ENCODE measurements at places on chromosomes 6 and 20.

DNA sequence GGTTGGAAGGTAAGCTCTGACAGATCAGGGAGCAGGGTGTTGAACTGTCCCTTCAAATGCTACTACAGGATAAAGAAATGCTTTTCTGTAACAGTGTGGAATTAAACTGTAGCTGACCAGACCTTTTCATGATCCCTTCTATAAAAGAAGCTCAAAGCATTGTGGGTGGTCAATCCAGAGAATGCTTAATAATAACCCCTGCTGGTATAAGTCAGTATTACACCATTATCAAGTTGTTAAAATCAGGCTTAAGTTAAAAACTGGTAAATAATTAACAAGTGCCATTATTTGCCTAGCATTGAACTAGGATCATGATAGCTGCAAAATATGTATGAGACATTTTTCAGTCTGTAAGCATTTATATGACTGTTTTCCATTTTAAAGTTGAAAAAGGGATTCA is 468.9 kb downstream of the PKHD1 start:
- peak; percentile 1 for DNase-seq

- no peak for DNase-seq
Observed at GRCh38 chr6:145733810-145734209, 1.5 kb downstream of the EPM2A start.

DNA sequence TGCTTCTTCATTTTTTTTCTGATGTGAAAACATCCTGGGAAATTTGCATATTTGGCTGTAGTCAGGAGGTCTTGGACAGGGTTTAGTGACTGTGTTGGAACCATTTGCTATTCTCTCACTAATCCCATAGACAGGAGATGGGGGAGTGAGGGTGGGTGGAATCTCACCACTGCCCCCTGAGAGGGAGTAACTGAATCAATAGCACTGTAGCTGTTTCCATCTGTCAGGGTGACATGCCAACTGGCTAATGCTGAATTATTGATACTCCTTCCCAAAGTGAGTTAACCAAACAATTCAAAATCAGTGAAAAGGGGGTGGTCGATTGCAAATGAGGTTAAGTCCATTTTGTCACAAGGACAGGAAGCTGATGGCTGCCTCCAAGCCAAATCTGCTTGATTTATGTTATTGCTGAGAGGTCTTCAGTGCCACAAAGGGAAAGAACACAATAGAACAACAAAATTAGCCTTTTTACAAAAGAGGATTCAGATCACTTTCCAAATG is 55.1 kb upstream of the B3GAT2 start:
- no peak for DNase-seq

GRCh38 chr20:54044156-54044555 is 26.2 kb downstream of the BCAS1 start:
- DNase-seq, result no peak

- no peak for DNase-seq
Observed at GRCh38 chr20:41534842-41535241, 83.3 kb downstream of the CHD6 start.

DNA sequence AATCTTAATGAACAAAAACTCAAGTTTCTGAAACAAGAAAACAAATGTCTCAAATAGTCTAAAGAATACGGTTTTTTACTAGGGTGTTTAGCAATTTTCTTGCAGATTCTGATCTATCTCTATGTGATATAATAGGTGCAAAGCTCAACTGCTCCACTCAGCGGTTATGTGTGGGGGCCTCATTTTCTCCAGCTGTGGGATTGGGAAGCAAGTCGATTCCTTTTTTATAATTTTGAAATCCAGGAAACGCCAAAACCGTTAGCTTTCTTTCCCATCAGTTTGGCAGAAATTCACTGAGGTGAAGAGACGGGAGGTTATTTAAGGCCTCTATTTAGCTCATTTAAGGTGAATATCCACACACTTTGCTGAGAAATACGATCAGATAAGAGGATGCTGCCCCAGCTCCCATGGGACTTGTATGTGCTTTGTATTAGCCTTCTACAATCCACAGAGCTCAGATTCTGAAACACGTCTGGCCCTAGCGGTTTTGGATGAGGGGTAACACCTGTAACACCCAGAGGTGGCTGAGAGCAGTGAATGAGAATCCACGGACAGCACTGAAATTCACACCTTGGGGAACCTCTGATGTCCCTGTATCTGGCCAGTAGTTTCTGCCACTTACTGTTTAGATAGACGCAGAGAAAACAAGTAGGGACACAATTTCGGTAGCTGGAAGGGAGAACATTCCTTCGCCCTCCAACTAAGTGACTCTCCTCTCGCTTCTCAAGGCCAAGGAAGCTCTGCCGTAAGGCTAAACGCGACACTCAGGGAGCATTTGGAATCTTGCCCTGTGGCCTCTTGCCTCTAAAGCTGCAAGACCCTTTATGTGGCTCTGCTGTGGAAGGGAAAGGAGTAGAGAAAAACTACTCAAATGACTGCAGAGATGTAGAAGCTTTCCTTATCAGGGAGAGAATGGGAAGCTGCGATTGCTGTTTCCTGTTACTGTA is 6.5 kb upstream of the BCAS4 start:
- DNase-seq, result peak; percentile 11

DNA sequence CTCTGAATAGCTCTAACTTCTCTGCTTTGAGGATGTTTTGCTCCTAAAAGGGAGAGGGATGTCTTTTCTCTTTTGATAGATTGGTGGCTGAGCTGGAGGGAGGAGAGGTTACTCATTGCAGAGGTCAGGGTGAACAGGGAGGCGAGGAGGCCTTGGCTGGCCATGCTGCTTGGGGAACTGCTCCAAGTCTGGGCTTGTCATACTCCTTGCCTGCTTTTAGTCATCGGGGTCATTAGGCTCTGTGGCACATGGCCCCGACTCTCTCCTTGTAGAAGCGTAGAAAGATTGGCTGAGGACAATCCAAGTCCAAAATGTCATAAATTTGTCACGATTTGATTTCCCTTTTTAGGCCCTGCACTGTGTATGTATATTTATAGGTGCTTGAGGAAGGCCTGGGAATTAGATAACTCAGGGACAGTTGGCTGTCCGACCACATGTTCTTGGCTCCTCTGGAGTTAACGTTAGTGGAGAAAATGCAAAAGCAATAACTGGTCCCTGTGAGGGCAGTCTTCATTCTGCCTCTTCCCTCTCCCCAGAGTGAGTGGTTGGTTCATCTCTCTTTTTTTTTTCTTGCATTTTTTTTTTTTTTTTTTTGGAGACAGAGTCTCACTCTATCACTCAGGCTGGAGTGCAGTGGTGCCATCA is 160.1 kb downstream of the SCP2D1 start:
- DNase-seq, result no peak

DNA sequence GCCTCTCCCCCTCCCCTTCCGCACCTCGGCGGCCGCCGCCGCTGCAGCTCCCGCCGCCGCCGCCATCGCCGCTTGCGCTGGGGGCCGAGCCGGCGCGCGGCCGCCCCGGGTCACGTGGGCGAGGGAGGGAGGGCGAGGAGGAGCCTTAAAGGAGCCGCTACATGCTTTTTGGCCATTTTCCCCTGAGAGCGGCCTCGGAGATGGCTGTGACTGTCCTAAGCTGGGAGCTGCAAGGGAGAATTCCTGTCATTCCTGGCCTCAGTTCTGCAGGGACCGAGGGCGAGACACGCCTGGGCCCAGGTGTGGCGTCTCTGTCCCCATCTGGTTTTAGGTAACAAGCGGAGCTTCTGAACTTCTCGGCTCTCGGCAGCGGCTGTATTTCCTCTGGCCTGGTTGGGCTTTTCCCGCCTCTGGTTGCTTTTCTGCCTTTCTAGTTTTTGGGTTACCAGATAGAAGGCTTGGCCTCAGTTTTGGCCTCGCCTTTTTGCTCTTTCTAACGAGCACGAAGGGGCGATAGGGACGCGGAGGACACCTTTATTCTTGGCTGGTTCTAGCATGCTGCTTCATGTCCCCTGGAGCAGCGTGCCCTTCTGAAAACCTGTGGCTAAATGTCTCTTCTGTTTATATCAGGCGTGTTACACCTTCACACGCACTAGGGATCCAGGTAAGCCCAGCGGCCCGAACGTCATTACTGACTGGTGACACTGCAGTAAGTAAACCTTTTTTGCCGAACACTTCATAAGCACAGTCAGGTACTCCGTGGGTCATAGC is at the start of gene EHMT2:
Gene EHMT2 (minus strand): TSS at position 87 of the 771 bp plus-strand sequence. CDS start 21 bp downstream, at position 66.
- DNase-seq, result peak; percentile 78

GRCh38 chr6:7390226-7390878 is 744 bp downstream of the RIOK1 start:
- no peak for DNase-seq

DNA sequence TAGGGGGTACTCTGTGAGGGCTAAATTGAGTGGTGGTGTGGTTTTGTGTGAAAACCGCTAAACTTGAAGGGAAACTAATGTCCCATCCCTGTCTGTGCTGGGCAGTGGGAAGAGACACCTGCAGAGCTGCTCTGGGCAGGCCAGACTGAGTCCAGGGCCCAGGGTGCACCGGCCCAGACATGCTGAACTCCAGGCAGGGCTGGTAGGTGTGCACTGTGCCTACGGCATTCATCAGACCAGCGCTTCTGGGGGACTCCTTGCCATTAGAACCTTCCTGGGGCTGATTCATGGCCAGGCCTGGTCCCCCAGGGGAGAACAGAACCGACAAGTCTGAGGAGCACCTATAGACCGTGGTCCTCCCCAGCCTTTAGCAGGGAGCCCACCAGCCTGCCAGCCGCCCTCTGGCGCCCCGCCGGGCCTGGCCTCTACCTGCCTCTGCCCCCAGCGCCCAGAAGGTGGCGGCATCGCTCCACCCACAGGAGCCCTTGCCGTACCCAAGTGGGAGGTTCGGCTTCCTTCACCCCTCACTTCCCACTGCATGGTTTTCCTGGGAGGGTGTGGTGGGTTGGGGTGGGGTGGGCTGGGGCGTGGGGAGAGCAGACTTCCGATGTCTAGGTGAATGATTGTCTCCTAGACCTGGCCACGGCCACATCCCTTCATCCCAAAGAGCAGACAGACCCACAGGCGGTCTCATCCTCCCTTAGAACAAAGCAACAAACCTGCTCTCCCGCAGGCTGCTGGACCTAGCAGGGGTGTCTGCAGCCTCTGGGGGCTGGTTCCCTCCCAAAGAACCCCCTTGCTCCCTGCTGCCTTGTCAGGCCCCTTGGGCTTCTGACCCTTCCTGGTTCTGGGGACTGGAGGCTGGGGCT is 15.5 kb downstream of the CCDC167 start:
- DNase-seq, result no peak
